Activated T-helper 9 cell treated with anti-CD3 and anti-CD28 coated beads, Interleukin-2, amount 50 U/mL, for 16 hours (primary cell): ENCODE measurements at places on chromosomes 2 and 18.

DNA sequence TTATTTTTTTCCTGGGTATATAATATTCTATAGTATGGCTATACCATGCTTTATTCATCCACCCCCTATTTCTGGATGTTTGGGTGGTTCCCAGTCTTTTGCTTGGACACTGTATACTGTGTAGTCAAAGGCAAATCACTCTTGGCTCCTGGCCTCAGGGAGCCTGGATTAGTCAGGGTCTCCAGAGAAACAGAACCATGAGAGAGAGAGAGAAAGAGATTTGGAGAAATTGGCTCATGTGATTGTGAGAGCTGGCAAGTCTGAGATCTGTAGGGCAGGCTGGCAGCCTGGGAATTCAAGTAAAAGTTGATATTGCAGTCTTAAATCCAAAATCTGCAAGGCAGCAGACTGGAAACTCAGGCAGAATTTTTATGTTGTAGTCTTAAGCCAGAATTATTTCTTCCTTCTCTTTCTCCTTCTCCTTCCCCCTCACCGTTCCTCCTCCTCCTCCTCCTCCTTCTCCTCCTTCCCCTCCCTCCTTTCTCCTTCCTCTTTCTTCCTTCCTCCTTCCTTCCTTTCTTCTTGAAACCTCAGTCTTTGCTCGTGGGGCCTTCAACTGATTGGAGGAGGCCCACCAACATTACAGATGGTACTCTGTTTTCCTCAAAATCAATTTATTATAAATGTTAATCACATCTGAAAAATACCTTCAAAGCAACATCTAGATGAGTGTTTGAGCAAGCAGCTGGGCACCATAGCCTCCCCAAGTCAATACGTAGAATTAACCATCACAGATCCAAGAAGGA is 33.0 kb downstream of the CTIF start:
- DNase-seq, result no peak

DNA sequence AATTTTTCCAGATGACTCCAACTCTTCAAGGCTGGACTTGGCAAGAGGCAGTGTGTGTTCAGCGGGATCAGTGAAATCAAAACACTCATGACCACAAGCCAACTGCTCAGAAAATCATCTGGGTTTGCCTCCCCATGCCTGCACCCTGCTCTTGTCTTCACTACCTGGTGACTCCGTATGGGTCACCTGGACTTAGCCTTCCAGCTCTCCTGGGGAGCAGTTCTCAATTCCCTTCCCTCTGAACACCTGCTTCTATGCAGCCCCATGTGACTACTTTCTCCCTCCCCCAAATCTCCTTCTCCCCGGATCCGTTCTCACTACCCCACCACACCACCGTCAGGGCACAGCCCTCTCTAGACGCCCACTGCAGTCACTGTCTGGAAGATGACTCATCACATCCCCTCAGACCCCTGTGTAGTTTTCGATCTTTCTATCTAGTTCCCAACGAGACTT is 130.2 kb upstream of the ID2 start:
- DNase-seq, result no peak

- no peak for DNase-seq
Observed at GRCh38 chr2:27955384-27956161, 65.0 kb downstream of the BABAM2 start.

GRCh38 chr2:45595721-45596435 is 15.2 kb downstream of the SRBD1 start:
- DNase-seq, result no peak
